Effector memory CD8-positive, alpha-beta T cell (primary cell): ENCODE measurements at places on chromosomes 2 and 18.

- no peak for DNase-seq
Measured at GRCh38 chr18:6752202-6752860, 22.8 kb downstream of the ARHGAP28 start.

GRCh38 chr2:1979138-1979537 is 234.8 kb upstream of the PXDN start:
- no peak for DNase-seq

DNA sequence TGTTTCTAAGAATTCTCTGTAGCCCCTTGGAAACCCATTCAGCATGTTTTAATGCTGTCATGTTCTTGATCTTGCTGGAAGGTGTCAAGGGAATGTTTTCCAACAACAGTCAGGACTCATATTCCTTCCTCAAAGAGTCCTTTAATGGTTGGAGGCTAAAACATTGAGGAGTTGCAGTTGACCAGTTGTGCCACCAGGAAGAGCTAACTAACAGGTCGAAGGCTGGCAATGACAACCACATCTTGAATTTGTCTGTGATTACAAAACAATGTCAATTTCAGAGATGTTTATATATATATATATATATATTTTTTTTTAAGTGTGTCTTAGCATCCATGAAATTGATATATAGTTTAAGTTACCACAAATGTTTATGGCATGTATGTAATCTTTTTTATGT is 151.5 kb downstream of the INO80D start:
- no peak for DNase-seq

DNA sequence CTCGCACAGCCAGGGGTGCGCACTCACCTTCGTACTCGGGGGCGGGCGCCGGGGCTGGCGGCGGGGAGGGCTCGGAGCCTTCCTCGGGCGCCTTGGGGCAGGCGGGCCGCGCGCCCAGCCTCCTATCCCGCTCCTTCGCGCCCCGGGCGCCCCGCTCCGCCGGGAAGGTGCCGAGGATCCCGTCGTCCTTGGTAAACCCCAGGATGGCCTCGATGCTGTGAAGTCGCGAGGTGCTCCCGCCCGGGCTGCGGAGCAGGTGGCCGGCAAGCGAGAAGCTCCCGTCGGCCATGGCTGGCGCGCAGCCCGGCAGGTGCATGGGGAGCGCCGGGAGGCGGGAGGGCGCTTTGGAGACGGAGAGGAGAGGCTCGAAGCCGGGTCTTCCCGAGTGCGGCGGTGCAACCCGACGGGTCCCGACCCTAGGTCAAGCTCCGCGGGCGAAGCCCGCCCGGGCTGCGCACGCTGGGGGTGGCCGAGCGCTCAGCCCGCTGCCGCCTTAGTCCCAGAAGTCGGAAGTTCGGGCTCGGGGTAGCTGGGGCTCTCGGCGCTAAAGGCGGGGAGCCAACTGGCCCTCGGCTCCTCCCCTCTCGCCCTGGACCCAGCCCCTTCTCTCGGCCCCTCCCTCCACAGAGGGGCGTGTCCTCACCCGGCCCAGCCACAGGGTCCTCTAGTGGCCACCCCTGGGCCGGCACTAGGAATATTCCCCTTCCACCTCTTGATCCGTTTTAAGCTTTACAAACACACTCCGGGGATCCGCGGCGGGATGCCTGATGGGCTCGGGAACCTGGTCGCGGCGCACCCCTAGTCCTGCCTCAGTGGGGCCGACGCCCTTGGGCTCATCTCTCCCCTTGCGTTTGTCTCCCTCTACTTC is at the start of gene RAX:
TSS of gene RAX (minus strand) at position 564 of the 868 bp plus-strand sequence. CDS start at position 316, 248 bp downstream.
- no peak for DNase-seq

GRCh38 chr2:234189786-234190300 is 139.3 kb downstream of the SPP2 start:
- no peak for DNase-seq

DNA sequence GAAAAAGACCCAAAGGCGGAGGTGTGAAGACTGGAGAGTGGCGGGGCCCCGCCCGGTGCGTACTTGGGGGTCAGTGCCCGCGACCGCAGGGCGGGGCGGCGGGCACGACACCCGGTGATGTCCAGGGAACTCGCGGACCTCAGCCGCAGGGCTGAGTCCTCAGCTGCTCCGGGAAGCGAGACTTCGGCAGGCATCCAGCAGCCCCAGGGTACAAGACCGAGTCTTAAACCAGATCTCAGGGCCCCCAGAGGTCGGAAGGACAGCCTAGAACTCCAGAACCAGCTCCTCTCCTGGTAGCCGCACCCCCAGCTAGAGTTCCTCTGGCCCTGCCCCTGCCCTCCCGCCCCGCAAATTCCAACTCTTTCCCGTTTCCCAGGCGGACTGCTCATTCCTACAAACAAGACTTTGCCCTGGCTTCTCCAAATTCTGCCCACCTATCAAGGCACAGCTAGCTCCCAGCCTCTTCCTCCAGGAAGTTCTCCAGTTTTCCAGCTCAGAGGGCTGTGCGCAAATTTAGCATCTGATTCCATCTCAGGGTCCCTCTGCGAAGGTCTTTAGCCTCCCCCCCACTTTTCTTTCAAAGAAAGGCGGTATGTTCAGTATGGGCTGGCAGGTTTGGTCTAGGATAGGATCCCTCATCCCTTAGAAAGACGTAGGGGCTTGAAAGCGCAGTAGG is 26.0 kb upstream of the NOTO start:
- DNase-seq: no peak

DNA sequence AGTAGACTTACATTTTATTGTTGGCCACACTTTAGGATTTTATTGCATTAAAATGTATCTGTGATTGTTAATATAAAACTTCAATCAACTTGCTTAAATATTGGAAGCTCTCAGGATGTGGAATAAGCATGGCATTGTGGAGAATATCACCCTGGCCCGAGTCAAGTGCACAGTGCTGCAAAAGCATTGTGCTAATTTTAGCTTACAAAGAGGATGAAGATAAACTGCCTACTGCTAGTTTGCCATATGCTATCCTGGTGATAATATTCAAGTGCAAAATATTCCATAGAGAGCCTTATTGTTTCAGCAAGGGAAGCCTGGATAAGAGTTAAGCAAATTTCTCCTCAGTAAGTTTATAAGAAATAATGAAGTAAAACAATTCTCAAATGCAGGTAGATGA is 54.5 kb downstream of the MEIS1 start:
- DNase-seq: no peak

DNA sequence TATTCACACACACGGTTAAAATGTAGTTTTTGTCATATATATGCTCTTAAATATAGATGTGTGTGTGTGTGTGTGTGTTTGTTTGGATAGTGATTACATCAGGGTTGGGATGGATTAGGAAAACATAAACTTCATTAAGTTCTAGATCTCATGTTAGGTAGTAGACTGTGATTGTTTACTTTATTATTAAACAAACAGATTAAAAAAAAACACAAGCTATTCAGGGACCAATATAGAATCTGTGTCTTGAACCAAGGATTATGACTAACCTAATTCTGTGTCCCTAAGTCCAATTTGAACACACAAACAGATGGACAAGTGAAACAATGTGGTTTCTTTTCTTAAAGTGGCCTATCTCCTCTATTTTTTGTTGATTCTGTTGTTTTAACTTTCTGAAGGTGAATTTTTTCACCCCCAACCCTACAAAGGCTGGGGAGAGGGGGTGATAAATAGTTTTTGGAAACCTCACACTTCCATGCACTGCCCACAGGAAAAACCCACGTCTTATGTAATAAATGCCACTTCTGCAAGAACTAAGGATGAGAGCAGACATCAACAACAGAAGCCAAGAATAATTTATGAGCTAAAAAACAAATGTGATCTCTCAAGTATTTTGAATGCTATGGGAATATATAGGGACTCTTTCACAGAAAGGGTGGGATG is 40.7 kb downstream of the IL1R2 start:
- no peak for DNase-seq

GRCh38 chr2:110903548-110903947 is 171.2 kb downstream of the ACOXL start:
- no peak for DNase-seq

- no peak for DNase-seq
Measured at GRCh38 chr2:177759443-177759842, 313.1 kb downstream of the PDE11A start.

DNA sequence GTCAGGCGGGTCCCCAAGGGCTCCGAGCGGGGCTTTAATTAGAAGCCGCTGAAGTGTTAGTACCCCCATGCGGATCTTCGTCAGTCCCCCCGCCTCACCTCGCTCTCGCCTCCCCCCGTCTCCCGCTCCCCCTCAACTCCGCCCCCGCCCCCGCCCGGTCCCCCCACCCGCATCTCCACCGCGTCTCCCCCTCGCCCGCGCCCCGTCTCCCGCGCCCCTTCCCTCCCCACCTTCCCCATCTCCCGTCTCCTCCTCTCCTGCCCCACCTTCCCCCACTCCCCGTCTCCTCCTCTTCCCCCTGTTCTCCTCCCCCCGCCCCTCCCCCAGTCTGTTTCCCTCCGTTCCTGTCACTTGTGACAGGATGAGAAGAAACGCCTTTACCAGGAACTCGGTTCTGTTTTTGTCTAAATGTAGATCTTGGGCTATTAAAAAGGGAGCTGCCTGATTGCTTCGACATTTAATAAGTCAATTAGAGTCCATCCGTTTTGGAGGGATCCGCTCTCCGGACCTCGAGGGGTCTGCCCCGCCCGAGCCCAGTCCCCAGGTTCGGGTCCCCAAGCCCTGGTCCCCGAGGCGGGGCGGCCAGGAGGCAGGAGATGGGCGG is 969 bp upstream of the ALKAL2 start:
- no peak for DNase-seq

DNA sequence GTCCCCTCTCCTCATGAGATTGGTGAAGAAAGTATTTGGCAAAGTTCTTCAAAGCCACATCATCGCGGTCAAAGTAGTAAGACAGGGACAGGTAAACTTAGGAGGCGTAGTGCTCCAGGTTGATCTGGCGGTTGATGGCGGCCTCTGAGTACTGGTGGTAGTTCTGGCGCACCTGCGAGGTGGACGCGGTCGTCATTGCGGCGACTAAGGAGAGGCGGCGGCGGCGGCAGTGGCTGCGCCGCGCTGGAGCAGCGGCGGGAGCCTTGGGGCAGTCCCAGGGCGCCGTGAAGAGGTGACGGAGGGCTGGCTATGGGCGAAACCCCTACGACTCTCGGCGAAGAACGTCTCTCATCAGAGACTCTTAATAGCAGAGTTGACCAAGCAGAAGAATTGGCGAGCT is 107.2 kb upstream of the UBE2E3 start:
- no peak for DNase-seq

DNA sequence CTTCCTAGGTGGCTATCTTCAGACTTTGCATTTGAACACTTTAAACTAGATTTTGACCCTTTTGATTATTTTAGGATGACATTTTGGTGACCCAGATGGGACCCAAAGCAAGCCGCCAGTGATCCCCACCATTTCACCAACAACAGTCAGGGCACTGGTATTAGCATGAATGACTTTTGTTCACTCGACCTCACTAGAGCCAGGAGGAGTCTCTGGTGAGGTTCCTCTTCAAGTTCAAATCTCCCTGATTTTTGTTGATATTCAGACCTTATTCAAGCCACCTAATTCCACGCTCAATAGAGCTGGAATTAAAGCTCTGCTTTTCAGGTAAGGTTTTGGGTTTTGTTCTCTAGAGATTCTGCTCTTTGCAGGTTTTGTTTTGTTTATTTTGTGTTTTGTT is 202.3 kb downstream of the MREG start:
- DNase-seq: no peak

DNA sequence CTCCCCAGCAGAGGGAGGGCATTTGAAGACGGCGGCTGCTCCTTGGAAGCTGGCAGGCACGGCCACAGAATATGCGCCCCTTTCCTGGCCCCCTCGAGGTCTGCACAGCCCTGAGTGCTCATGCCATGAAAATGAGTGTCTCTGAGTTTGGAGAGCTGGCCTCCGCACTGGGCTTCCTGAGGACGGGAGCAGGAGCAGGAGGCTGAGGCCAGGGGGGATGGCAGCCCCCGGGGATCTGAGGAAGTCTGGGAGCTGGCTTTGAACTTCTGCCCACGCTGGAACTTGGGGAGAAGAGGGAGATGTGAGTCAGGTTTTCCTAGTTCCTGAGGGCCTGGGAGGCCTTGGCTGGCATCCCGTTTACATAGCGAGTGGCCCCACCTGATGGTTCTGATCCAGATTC is 47.0 kb downstream of the RRM2 start:
- DNase-seq: no peak

DNA sequence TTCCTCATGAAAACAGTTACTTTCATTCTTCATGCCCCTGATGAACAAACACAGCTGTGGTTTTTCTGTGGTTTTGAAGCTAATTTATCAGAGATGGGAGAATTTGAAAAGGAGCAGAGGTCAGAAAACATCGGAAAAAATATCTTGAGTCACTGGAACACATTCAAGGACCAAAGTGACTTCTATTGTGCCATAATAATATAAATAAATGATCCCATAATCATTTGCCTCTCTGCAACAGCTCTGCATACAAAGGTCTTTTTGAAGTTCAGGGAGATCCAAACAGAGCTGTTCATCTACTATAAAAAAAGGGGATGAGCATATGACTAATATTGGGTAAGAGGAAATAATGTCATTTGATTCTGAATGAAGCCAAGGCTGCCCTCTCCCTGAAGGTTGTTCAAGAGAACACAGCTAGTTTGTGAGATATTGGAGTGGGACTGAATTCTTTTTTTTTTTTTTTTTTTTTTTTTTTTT is 201.3 kb upstream of the GALNT5 start:
- no peak for DNase-seq

DNA sequence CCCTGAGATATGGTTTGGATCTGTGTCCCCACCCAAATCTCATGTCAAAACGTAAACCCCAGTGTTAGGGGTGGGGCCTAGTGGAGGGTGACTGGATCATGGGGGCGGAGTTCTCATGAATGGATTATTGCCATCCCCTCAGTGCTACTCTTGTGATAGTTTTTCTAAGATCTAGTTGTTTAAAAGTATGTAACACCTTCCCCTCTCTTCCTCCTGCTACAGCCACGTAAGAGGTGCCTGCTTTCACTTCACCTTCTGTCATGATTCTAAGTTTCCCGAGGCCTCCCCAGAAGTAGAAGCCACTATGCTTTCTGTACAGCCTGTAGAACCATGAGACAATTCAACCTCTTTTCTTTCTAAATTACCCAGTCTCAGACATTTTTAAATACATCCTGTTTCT is 16.9 kb downstream of the PUM2 start:
- DNase-seq: no peak

DNA sequence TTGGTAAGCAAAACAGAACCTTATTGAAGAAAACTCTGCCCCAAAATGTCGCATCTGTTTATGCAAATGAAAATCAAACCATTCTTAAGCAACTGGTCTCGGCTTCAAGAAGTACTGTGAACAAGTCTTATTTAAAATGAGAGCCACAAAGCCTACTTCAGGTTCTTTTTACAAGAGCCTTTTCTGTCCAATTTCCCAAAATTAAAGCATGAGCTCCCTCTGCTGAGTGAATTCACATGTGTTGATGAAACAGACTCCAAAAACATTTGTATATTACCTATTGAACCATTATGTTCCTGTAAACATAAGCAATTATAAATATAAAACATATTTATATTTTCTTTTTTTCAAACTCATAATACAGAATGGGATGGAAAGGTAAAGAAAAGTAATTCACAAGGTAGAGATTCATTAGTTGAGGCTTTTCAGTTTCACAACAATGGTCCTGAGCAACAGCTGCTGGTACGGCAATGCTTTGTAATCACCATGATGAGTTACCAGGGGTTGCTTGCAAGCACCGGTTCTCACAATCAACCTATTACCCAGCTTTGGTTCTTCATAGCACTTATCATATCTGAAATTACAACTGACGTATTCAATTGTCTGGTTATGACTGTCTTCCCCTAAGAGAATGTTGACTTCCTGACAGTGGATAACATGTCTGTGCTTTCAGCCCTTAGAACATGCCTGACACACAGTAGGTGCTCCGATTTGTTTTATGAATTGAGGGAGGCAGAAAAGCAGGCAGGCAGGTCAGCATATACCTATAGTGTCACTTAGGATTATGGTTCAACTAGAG is 108.4 kb upstream of the BZW1 start:
- DNase-seq: no peak

GRCh38 chr2:159738509-159739390 is 26.4 kb downstream of the MARCHF7 start:
- no peak for DNase-seq

GRCh38 chr2:50449306-50449705 is 582.6 kb downstream of the NRXN1 start:
- no peak for DNase-seq
